ENCODE measurements at places on chromosomes 16 and 17.
A peak's percentile ranks its signal among the peaks of the same experiment; 100 is the strongest.

GRCh38 chr17:63772801-63773271, 561 bp downstream of the CCDC47 start:
- no peak for DNase-seq

- no peak for DNase-seq
Measured at GRCh38 chr17:62687997-62688396, 60.5 kb downstream of the MRC2 start.

DNA sequence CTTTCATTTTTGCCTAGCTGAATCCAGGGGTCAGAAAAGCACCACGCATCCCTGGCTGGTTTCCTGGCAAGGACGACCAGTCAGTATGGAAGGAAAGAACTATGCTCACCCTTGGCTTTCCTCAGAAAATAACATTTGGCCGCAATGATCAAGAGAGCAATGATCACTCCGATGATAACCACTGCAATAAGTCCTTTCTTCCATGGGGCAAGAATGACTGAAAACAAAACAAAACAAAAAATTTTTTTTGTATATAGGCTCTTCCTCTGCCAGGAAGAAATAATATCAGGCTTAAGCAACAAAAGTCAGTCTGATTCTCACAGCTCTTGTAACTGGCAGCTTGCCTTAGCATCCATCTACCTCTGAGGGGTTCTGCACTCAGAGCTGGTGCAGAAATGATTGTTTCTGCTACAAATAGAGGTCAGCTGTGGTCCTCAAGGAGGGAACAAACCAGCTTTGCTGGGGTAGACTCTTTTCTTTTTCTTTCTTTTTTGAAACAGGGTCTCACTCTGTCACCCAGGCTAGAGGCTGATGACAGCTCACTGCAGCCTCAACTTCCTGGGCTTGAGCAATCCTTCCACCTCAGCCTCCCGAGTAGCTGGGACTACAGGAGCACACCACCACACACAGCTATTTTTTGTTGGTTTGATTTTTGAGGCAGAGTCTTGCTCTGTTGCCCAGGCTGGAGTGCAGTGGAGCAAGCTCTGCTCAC, 35.7 kb downstream of the PECAM1 start:
- DNase-seq, result no peak

- no peak for DNase-seq
Measured at GRCh38 chr17:37312137-37312923, 63.5 kb upstream of the C17orf78 start.

DNA sequence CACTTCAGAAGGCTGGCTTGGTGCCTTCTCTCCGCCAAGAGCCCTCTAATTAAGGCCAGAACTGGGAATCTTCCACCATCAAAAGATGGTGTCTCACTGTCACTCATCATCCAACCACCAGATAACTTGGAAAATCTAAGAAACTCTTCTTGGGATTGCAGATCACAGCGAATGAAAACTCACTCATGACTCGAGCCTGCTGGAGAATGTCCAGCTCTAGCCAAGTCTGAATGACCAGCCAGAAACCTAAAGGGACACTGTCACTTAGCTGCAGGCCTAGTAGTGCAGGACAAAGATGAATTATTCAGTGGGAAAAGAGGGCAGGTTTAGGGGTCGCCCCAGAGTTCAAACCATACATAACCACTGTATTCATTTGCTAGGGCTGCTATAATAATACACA, 107.8 kb downstream of the XYLT1 start:
- DNase-seq, result no peak

DNA sequence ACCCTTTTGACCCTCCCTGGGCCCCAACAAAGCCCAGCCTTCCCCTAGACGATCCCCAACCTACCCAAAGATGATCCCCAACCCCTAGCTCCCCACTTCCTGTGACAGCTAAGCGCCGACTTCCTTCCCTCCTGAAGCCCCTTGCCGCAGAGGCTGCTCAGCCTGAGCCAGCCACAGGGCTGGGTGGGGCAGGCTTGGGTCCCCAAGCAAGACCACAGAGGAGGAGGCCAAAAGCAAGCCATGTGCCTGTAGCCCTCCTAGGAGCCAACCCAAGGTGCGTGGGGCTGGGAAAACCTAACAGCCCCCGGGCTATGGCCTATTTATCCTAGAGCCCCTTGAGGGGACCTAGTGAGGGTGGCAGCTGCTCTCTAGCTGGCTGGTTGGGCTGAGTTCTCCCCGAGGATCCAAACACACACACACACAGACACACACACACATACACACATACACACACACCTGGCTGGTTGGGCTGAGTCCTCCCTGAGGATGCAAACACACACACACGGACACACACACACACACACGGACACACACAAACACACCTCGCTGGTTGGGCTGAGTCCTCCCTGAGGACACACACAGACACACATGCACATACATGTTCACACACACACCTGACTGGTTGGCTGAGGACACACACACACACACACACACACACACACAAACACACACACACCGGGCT, 4.8 kb downstream of the ARRB2 start:
- DNase-seq, result peak; percentile 74

GRCh38 chr17:80445007-80445725, 30.2 kb downstream of the ENDOV start:
- no peak for DNase-seq

DNA sequence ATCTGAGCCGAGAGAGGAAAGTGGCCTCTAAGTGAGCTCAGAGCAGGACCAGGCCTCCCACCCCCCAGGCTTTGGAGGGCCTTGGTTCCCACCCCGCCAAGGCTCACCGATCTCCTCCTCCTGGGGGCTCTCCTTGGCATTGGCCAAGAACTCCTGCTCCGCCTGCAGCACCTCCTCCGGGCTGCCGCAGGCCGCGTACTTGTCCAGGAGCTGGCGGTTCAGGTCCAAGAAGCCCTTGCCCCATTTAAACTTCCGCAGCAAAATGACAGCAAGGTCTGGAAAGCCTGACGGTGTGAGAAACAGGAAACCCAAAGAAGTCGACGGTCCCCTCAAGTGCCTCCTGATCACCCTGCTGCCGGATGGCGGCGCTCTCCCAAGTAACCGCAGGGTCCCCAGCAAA, 1.7 kb downstream of the TSR3 start:
- no peak for DNase-seq

DNA sequence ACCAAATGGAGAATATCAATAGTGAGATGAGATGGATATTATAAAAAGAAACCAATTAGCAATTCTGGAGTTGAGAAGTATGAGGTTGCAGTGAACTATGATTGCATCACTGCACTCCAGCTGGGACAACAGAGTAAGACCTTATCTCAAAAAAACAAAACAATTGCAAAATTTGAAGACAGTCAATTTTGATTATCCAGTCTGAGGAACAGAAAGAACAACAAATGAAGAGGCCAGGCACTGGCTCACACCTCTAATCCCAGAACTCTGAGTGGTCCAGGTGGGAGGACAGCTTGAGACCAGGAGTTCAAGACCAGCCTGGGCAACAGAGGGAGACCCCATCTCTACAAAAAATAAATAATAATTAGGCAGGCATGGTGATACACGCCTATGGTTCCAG, 35.0 kb downstream of the USP32 start:
- DNase-seq, result no peak

DNA sequence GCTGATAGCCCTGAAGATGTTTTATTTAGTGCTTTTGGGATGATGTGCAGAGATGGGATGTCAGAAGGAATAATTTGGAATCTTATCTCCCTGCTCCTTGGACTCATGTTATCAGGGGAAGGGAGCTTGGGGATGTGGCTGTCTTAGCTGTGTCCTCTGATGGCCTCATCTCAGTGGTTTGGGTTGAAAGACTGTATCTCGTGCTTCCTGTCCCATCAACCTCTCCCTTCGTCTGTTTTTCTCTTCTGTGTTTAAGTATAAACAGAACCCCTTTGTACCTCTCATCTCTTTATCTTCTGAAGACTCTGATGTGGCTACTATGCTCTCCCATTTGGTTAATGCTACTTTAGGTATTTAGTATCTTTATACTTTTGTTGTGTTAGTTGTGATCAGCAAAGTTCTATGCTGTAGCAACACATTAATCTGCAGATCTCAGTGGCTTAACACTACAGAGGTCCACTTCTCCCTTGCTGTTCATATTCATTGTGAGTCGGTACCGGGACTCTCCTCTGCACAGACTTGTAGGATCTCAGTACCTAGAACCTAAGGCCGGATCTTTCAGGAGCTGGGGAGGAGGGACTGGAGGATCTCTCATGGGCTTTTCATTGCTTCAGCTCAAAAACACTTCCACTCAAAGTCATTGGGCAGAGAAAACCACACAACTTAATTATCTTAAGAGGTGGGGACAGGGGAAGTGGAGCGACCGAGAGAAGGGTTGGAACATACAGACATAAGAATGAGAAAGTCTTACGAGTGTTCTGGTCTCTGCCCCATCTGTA, 28.8 kb downstream of the PRKCA start:
- DNase-seq, result no peak

- no peak for DNase-seq
Measured at GRCh38 chr17:48542698-48543106, 2.2 kb downstream of the HOXB2 start.

DNA sequence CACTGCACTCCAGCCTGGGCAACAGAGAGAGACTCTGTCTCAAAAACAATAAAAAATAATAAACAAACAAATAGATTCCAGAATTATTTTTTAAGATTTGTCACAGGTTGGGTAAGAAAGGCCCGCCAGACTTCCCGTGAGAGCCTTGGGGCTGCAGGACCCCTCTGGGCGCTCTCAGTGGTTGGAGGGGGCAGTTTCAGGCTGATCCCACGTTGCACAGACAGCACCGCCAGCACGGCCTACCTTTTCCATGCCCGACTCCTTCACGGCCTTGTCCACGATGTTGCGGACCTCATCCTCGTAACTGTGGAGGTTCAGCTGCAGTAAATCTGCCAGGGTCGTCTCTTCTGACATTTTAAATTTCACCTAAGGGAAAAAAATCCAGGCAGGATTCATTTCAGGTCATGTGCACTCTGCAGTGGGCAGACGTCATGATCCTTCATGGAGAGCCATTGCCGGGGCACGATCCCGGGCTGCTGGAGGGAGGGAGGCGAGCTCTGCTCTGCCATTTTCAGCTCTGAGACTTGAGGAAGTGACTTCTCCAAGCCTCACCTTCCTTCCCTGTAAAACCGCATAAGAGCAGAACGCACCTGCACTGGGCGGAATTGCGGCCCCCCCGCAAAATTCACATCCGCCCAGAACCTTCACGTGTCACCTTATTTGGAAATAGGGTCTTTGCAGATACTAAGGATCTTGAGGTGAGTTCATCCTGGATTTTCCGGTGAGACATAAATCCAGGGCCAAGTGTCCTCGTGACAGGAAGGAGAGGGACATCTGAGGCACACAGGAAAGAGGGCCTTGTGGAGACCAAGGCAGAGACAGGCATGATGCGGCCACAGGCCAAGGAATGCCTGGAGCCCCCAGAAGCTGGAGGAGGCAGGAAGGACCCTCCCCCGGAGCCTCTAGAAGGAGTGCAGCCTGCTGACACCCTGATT, 66.8 kb downstream of the DNAH17 start:
- no peak for DNase-seq

DNA sequence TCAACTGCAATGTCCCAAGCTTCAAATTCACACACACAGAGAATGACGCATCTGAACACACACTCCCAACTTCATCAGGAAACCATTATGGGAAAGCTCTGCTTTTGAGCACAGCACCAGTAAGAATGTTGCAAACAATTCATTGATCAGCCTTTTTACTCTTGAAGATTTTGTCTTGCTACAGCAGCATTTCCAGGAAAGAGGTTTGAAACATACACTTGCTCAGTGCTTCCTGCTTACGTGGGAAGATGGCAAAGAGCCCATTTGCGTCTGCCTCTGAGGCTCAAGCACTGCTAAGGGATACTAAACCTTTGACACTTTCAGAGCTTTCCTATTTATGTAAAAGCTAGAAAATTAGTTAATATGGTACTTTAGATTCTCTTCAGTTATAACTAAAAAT, 77.2 kb upstream of the MON1B start:
- no peak for DNase-seq

GRCh38 chr17:8465759-8466158, 30.1 kb downstream of the NDEL1 start:
- DNase-seq, result no peak

DNA sequence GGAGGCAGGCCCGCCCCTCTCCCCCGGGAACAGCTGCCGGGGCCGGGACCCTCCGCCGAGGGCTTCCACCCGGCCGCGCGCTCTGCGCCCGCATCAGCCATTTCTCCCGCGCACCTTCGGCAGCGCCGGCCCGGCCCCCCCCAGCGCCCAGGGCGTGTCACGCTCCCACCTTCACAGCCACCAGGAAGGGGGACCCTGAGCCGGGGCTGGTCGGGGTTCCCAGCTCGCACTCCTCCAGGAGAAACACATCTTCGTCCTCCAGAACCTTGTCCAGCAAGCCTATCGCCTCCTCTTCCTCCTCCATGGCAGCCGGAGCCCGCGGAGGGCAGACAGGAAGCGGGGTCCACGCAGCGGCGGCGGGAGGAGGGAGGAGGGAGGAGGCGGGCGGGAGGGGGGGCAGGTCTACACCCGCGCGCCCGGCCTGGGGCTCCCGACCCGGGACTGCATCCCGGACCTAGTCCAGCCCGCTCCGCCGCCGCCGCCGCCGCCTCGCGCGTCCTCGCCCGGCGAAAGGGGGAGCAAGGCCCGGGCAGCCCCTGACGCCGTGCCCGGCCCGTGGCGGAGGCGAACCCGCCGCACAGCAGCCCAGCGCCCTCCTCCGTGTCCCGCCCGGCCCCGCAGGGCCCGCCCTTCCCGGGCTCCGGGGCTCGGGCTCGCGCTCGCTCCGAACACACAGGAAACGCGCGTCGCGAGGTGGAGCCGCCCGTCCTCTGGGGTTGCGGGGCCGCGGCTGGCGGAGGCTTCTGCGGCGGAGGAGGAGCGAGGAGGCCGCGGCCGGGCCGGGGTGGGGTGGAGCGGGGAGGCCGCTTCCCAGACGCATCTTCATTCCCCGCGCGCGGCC, 70.8 kb downstream of the ABR start:
- DNase-seq, result peak; percentile 88

- no peak for DNase-seq
Measured at GRCh38 chr16:71963125-71963875, 36.9 kb downstream of the PKD1L3 start.

DNA sequence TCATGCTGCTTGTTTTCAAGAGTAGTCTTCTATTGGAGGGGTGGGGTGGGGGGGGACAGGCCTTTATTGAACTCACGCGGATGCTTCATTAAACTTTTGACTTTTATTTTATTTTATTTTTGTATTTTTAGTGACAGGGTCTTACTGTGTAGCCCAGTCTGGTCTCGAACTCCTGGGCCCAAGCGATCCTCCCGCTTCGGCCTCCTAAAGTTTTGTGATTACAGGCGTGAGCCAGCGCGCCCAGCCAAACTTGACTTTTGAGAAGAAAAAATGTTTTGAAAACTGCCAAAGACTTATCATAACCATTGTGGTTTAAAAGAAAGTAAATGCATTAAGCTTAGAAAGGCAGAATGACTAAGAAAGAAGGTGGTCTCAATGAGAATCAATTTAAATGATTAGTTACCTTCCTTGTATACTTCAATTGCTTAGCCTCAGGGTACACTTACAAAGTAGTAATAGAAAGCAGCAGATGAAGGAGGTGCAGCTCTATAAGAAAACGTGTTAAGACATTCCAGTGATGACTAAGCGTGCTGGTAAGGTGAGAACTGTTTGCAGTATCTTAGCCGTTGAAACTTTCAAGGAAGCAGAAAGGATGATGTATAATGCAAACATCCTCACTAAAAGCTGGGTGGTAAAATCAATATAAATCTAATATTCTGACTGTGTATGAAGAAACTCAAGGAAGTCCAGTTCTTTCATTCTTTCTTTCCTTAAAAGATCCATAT, 1.2 kb downstream of the AP2B1 start:
- DNase-seq, result no peak

- DNase-seq, result no peak
Measured at GRCh38 chr16:23710008-23710407, 3.0 kb downstream of the ERN2 start.
